ENCODE measurements at places on chromosomes 3 and 15. TPM values are rescaled to one million over a fixed set of nuclear protein-coding genes. Genes with fewer than 3 reads are reported as not detected.

SUSD5 gene
- 0.43 TPM for total RNA-seq

SH2D7 gene
- not detected for total RNA-seq

ZNF620 gene
- total RNA-seq: 0.87 TPM

ROBO1 gene
- 30.2 TPM for total RNA-seq

ADPRH gene
- total RNA-seq: 25.3 TPM

CHDH gene
- 0.76 TPM for total RNA-seq
